ENCODE measurements at places on chromosomes 11 and 22.

GRCh38 chr11:77151804-77152509 is 23.9 kb downstream of the MYO7A start:
- DNase-seq, result peak; percentile 39

- no peak for DNase-seq
Measured at GRCh38 chr22:35124691-35125219, 58.8 kb downstream of the ISX start.

- DNase-seq, result no peak
Measured at GRCh38 chr11:7670641-7671040, 2.7 kb downstream of the CYB5R2 start.

- DNase-seq, result no peak
Measured at GRCh38 chr11:115391160-115391559, 113.1 kb downstream of the CADM1 start.

DNA sequence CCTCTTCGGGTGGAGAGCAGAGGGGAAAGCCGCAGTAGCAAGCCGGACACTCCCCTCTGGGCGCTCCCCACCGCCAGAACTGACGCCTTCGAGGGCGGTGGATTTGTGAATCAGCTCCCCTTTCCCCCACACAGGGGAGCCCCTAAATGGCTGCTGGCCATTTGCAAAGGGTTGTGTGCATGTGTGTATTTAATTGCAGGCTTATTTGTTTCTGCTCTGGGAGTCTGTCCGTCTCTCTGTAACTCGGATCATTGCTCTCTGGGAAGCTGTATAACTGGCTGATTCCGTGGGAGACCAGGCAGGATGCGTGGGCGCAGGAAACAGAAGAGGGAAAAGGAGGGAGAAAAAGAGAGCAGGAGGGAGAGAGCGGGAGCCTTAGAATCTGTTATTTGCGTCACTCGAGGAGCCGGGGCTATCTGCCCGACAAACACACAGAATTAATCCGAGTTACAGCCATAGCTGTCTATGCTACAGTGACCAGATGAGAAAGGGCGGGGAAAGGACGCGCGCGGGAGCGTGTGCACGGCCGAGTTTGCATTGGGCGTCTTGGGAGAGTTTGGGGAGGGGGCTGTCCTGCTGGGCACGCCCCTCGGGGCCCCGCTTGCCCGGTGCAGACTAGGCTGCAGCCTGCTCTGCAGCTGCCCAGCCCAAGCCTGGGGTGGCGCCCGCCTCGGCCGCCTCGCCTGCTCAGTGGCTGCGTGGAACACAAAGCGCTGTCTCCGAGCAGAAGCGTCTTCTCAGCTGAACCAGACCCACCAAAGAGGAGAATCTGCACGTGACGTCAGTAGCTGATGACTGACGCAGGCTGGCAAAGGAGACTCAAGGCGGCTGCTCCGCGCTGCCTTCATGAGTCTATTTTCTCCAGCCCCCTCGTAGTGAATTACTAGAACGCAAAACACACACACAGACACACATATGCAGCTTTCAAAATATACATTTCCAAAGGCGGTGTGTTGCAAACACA is 105.3 kb upstream of the HSD17B12 start:
- no peak for DNase-seq

DNA sequence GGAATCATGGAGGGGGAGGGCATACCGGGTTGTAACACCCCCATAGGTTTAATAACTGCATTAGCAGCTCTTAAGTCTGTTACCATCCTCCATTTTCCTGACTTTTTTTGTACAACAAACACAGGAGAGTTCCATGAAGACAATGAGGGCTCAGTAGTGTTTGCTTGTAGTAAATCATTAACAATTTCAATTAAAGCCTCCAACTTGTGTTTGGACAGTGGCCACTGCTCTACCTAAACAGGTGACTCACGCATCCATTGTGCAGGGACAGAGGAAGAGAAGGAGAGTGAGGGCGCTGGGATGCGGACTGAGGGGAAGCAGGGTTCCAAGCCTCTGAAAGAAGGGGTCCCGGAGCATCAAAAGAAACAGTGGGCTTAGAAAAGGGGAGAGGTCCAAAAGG is 21.3 kb upstream of the MTNR1B start:
- DNase-seq, result no peak

GRCh38 chr11:125873881-125874555 is 13.4 kb upstream of the HYLS1 start:
- DNase-seq, result no peak

DNA sequence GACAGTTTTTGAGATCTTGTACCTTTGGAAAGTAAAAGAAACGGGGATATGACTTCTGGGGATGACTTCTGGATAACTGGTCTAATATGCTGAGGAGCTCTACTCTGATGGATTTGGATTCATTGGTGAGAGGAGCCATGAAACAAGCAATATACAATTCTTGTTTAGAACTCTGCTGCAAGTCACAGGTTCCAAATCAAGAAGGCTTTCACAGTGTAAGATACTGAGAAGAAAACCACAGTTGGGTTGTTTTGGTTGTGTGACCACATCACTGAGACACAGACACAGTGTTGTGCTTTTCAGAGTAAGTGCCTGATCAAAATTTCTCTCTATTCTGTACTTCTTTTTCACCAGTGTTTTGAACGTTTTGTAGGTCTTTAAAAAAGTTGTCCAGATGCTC is 13.1 kb upstream of the UCP2 start:
- DNase-seq, result no peak

DNA sequence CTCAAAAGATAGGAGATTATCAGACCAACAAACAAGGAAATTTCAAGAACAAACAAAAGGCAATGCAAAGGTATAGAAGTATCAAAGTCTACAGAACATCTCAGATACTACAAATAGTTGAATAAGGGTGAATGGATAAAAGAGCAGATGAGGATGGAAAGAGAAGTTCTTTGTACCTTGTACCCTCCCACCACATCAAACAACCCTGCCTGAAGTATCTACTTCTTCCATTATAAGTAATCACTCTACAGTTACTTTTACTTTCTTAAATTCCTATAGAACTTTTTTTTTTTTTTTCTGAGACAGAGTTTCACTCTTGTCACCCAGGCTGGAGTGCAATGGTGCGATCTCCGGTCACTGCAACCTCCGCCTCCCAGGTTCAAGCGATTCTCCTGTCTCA is 35.1 kb downstream of the MTMR2 start:
- no peak for DNase-seq

DNA sequence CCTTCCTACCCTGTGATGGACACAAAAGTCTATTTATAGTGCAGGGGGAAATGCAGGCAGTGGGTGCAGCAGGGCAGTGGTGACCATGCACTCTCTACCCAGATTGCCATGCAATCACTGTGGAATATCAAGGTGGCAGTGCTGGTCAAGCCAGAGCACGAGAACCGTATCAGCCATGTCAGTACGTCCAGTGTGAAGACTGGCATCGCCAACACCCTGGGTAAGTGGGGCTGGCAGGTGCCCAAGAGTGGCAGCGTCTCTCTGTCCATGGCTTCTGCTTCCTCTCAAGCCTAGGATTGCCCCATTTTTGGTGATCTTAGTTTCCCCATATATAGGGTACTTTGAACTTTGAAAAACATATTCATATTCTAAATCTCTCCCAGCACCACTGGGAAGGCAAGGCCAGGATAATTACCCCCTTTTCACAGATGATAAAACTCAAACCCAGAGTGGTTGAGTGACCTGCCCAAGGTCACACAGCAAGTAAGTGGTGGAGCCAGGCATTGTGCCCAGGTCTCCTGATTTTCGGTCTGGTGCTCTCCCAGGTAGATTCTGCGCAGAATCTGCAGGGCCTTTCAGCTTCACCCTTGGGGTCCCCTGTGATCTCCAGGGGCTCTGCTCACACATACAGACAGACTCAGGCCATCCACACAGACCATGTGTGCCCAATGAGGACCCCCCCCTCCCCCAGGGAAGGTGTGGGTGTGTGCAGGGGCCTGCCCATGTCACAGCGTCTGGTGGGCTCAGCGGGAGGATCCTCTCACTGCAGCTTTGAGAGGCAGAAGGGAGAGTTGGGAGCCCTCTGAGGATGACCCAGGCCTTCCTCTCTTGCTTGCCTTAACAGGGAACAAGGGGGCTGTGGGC is 7.1 kb downstream of the INPPL1 start:
- DNase-seq, result no peak

DNA sequence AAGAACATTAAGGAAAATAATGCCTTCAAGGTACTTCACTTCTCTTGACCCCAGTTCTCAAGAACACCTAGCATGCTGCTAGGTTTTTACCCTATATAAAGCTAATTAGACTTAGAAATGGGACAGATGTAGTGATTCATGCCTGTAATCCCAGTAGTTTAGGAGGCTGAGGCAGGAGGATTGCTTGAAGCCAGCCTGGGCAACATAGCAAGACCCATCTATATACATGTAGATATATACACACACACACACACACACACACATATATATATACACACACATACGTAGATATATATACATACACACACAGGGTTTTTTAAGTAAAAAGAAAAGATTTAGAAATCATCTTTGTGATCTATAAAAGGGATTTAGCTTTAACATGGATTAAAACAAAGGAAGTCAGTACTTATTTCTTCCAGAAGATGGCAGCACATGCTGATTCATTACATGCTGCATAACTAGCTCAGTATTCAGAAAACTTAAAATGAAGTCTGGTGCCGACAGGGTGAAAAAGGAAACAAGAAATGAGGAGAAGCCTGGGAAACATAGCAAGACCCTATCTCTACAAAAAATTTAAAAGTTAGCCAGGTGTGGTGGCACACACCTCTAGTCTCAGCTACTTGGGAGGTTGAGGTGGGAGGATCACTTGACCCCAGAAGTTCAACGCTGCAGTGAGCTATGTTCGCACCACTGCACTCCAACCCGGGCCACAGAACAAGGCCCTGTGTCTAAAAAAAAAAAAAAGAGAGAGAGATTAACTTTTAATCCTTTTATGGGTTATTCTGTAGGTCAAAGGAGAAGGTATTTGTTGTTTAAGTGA is 28.5 kb upstream of the RBX1 start:
- DNase-seq, result no peak

DNA sequence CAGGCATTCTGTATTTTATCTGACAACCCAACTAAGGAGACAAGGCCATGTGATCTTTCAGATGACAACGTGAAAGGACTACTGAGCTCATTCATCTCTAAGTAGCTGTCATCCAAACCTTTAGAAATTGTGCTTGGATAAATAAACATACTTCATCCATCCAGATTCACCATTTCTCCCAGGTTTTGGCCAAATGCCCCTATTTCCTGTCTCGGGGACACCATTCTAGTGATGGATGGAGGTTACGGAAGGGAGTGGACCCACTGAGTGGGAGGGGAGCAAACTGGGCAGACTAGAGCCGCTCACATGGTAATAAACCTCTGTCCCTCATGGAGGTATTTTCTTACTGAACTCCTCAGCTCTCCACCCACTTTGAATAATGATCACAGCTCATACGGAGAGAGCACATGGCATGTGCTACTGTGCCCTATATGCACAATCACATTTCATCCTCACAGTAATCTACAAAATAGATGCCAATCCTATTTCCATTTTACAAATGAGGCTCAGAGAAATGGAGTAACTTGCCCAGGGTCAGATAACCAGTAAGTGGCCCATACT is 114.4 kb downstream of the SLC1A2 start:
- no peak for DNase-seq

GRCh38 chr22:47192651-47193437 is 430.4 kb downstream of the TBC1D22A start:
- DNase-seq, result peak; percentile 15

DNA sequence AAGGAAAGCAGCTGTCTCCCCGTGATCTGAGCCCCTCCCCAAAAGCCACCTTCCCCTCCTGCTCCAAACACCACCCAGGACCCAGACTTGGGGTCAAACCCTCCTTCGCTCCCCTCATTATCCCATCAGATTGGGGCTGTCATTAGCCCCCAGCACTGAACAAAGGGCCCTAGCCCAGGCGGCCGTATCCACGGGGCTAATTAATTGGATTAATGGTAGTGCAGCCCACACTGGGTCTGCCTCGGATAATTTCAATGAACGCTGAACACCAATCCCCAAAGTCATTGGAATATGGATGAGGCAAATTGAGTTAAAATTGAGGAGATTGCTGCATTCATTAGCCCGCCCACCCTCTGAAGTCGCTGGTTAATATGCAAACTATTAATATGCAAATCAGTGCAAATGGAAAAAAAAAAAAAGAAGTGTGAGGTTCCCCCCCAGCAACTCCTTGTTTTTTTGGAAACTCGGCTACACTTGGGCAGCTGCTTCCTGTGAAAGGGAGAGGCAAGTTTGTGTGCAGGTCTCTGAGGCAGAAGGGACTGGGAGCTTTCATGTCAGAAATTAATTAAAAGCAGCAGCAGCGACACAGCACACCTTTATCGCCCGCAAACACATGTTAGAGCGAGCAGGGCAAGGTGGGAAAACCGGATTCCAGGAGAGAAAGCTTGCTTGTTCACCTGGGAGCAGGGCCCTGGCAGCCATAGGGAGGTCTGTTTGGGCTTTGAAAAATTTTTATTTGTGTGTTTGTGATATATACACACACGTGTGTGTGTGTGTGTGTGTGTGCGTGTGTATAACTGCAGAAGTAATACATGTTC is 517.8 kb downstream of the MIAT start:
- no peak for DNase-seq

DNA sequence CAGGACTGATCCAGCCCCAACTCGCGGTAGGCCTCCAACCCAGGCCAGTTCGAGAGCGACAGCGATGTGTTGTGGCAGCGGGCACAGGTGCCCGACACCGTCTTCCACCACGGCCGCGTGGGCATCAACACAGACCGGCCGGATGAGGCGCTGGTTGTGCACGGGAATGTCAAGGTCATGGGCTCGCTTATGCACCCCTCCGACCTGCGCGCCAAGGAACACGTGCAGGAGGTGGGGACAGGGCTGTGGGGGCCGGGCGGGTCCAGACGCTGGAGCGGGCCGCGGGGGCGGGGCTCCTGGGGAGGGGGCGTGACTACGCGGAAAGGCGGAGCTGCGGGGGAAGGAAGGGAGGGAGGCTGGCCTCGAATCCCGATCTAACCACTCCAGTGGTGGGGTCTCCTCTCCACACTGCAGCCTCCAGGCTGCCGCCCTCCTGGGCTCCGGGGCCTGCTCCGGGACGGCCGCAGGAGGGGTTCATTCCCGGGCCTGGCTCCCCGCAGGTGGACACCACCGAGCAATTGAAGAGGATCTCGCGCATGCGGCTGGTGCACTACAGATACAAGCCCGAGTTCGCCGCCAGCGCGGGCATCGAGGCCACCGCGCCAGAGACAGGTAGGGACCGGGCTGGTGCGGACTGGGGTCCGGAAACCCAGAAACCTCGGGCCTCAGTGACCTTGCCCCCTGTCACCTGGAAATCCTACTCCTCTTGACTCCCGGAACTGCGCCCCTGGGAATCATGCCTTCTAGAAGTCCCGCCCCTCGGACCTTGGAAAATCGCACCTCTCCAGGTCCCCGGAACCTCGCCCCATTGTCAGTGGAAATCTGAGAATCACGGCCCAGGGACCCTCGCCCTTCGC is 14.9 kb downstream of the TMEM258 start:
- DNase-seq, result peak; percentile 80

Measured in activated T-cell treated with anti-CD3 and anti-CD28 coated beads, Interleukin-2, amount 50 U/mL, for 1 hour (primary cell).